GM12892 (cell line): ENCODE measurements at places on chromosomes 12 and 14.

DNA sequence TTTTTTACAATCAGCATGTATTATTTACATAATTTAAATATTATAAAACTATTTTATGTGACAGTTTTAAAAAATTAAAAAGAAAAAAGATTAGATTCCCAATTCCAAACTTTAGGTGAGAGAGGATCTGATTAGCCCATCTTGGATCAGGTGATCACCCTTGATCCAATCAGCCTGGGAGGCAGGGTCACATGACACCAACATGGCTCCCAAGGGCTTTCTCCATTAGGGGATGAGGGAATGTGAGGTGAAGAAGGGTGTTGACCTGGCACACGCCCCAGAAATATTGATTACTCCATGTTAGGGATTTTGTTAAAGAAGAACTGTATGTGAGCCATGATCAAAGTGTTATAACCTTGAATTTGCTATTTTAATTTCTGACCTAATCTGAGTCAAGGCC, 225.4 kb downstream of the RBM19 start:
- no peak for DNase-seq

DNA sequence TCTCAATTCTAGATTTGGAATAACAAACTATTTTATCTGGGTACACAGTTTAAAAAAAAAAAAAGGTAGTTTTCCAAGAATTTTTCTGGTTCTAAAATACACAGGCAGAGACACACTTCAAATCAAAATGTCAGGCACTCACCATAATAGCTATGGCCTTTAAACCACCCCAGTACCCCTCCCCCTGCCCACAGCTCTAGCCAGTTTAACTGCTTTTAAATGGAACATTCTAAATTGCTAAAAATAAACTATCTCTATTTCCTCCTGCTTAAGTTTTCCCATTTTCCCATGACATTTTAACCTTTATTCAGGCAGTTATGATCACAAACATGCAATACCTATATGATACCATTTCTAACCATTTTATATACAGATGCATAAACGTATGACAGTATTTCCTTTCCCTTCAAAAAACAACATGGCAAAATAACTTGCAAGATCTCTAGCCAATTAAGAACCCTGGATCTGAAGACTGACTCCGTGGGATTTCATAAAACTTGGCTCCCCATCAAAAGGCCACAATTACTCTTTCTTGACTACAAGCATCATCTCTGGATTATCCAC, 46.3 kb downstream of the PPP2R5E start:
- no peak for DNase-seq

DNA sequence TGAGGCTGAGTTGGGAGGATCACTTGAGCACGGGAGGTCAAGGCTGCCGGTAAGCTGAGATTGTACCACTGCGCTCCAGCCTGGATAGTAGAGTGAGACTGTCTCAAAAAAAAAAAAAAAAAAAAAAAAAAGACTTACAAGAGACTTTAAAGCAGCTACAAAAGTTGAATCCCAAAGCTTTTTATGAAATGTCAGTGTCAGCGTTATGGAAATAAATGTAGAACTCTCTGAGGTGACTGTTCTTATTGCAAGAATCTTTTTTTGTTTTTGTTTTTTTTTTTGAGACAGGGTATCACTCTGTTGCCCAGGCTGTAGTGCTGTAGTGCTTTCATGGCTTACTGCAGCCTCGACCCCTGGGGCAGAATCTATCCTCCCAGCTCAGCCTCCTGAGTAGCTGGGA, 17.2 kb downstream of the FUT8 start:
- no peak for DNase-seq

GRCh38 chr12:29239336-29239735, 90.3 kb downstream of the FAR2 start:
- no peak for DNase-seq

DNA sequence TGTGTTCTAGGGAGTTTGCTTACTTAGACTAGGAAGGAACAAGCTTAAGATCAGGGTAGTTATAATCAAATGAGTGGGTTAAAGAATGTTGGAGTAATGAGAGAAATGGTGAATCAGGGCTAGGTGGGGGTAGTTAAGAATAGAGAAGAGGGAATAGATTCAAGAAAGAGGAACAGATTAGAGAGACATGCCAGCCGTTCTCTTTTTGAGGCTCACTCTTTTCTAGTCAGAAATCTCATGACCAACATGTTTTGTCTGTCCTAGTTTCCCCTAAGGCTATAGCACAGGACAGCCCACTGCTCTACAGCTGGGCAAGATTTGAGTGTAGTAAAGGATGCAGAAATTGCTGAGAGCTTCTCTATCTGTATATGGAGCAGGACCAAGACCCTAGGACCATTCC, 258.4 kb downstream of the AKAP6 start:
- DNase-seq: no peak

DNA sequence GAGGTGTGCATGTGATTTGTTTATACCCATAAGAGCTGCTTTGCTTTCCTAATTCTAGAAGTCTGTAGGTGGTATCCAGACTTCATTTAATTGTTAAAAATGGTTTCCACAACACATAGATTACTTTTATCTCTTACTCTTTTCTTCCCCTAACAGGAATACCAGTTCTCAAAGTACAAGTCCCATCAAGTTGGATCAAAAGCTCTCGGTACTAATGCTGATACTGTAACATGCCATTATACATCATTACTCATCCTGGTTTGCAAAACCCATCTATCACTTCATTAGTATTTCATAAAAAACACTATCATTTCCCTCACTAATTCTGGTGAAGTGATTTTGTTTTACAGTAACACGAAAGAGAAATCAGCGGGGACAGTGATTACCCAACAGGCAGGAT, 94.3 kb downstream of the PPP2R5E start:
- no peak for DNase-seq

DNA sequence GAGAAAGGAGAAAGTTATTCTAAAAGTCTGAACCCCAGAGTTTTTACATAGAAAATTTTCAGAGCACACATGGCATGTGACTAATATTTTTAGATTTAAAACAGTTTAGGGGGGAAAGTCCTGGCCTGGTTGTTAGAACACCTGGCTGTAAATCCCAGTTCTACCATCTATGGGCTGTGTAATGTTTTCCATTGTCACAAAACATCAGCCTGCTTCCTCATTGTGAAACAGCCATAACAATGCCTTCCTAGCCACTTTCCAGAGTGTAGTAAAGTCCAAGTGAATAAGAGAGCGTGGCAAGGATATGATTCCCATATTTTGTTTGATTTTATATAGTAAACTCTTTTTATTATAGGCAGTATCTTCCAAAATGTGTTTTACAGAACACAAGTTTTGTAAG, 310.0 kb upstream of the DCN start:
- DNase-seq: no peak

DNA sequence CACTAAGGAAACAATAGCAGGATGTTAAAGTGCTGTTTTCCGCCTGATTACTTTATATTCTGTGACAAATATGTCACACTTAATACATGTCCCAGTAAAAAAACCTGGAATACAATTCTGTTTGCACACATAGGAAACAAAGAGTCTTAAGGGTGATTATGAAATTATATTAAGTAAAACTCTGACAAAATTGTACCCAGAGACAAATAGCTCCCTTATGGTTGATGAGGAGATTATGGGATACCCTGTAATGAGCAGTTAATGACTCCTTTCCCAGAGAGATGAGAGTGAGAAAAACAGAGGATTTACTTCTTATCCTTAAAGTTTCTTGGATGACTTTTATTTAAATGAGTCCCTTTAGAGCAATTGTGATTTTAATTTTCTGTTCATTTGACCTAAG, 370.6 kb downstream of the PDZRN4 start:
- no peak for DNase-seq

DNA sequence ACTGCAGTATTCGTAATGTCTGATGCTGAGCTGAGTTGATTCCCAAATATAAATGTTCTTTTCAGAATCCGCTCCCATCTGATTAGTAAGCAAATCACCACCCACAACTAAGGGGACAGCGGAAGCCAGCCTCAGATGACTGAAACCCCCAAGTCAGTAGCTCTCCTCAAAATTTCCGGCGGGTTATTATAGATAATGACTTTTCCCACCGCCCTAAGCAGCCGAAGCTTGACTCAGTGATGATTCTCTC, 469 bp upstream of the LRFN5 start:
- DNase-seq: no peak

GRCh38 chr14:77200406-77200985, 18.9 kb downstream of the TMEM63C start:
- no peak for DNase-seq

DNA sequence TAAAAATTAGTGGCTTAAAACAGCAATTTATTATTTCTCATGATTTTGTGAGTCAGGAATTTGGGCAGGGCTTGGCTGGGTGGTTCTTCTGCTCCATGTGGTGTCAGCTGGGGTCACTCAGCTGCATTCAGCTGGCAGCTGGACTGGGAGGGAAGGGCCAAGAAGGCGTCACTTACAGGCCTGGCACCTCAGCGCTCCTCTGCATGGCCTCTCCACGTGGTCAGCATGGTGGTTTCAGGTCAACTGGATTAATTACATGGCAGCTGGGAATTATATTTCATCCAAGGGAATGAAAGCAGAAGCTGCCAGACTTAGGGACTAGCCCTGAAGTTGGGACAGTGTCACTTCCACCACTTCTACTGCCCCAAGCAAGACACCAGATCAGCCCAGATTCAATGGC, 27.5 kb upstream of the IRF2BPL start:
- DNase-seq: no peak

DNA sequence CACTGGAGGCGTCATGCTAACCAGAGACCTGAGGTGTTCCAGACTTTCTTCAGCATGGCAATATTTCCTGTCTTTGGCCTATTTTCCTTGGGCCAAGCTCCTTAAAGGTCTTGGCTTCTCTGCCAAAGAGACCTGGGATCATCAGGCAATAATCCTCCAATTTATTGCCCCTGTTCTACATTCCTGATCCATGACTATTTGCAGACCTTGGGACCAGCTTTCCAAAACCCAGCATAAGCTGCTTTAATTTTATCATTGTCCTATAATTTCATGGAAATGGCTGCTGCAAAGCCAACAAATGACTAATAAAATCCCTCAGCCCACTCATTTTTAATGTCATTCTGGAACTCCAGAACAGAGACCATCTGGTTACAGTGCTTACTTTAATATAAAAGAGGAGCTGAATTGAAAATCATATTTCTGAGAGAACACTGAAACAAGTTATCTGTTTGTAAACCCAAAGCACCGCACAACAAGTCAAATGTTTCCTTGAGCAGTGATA, 166.9 kb upstream of the BTG1 start:
- DNase-seq: no peak

GRCh38 chr12:117830471-117830870, 138.3 kb downstream of the KSR2 start:
- DNase-seq: no peak

GRCh38 chr12:130955238-130955816, 1.6 kb downstream of the ADGRD1 start:
- DNase-seq: no peak

- DNase-seq: no peak
These were observed 19.0 kb upstream of the TCL1B start for GRCh38 chr14:95667249-95667693.

DNA sequence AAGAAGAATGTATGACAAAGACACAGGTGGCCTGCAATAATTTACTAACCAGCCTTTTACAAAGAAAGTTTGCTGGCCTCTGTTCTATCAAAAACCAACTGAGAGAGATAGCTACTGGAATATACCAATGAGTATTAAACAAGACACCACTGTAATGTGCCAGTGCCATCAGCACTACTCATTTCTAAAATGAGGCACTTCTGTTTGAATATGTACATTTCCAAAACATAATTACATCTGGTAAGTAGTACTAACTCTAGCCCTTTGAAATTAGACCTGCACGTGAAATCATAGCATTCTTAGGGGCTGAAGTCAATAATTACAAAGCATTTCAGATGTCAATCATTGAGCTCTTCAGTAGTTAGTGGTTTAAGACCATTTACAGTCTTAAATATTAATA, 6.9 kb upstream of the SYCP3 start:
- no peak for DNase-seq

- no peak for DNase-seq
These were observed 1.1 kb downstream of the PDE3A start for GRCh38 chr12:20369305-20370013.

DNA sequence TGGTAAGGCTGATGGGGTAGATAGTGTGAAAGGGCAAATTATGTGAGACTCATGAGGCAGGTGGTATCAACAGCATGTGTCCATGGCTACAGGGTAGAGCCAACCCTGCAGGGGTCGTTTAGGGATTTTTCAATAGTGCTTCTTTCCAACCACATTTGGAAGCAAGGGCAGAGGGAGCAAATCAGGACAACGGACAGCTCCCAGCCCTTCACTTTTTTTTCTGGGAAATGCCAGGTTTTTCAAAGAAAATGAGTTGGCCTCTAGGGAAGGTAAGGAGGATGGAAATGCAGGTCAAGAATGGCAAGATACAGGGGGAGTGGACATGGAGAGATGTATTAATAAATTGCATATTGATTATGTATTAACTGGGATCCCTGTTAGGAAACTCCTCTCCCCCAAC, 4.9 kb upstream of the CMA1 start:
- no peak for DNase-seq

DNA sequence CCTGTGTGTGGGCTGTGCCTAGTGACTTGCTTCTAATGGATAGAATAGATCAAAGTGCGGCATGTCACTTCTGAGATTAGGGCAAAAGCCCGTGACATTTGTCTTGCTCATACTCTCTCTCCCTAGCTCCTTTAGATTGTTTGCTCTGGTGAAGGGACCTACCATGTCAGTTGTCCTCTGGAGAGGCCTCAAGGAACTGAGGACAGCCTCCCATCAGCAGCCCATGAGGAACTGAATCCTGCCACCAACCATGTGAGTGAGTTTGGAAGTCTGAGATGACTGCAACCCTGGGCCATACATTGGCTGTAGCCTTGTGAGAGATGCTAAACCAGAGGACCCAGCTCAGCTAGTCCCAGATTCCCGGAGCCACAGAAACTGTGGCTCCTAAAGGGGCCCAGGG, 101.6 kb upstream of the ESRRB start:
- no peak for DNase-seq

DNA sequence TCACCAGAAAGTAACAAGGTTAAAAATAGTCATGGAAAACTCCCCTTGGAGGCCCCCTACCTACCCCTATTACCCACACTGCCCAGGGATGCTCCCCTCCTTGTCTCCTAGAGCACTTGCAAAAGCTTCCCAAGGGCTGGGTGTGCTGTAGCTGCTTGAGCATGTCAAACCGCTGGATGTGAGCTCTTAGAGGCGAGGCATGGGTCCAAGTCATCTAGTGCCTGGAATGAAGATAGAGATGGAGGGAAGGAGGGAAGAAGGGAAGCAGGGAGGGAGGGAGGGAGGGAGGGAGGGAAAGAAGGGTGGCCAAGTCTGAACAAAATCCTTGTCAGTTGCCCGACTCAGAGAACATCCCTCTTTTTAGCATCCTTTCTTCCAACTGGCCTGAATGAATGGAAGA, 43.1 kb downstream of the LTBP2 start:
- no peak for DNase-seq

- no peak for DNase-seq
These were observed 4.4 kb downstream of the SUSD6 start for GRCh38 chr14:69615496-69616407.

- DNase-seq: no peak
These were observed 20.0 kb downstream of the DDX51 start for GRCh38 chr12:132123970-132124765.

GRCh38 chr12:106144847-106145246, 6.1 kb upstream of the NUAK1 start:
- DNase-seq: no peak
